ENCODE measurements at places on chromosomes 7 and 10.

- no peak for DNase-seq
These were observed 5.0 kb downstream of the ZYX start for GRCh38 chr7:143385891-143386781.

DNA sequence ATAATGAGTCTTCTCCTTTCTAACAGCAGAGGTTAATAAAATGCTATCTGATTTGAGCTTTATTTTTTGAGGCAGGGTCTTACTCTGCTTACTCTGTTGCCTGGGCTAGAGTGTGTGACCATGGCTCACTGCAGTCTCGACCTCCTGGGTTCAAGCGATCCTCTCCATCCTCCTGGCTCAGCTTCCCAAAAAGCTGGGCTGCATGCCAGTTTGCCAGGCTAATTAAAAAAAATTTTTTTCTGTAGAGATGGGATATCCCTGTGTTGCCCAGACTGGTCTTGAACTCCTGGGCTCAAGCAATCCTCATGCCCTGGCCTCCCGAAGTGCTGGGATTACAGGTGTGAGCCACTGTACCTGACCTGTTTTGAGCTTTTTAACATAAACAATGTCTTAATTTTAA is 56.7 kb downstream of the SCD start:
- no peak for DNase-seq

DNA sequence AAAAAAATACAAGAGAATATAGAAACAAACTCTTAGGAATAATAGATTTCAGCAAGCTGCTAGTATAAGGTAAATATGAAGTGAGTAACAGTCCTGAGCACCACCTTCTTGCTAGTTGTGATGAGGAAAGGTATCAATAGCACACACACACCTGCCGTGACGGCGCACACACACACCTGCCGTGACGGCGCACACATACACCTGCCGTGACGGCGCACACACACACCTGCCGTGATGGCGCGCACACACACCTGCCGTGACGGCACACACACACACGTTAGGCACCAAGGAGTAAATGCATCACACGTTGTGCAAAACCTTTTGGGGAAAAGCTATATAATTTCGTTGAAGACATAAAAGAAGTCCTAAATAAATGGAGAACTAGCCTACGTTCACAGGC is 4.7 kb upstream of the JAKMIP3 start:
- no peak for DNase-seq

GRCh38 chr7:149317986-149318672 is 56.1 kb downstream of the ZNF783 start:
- DNase-seq = no peak

DNA sequence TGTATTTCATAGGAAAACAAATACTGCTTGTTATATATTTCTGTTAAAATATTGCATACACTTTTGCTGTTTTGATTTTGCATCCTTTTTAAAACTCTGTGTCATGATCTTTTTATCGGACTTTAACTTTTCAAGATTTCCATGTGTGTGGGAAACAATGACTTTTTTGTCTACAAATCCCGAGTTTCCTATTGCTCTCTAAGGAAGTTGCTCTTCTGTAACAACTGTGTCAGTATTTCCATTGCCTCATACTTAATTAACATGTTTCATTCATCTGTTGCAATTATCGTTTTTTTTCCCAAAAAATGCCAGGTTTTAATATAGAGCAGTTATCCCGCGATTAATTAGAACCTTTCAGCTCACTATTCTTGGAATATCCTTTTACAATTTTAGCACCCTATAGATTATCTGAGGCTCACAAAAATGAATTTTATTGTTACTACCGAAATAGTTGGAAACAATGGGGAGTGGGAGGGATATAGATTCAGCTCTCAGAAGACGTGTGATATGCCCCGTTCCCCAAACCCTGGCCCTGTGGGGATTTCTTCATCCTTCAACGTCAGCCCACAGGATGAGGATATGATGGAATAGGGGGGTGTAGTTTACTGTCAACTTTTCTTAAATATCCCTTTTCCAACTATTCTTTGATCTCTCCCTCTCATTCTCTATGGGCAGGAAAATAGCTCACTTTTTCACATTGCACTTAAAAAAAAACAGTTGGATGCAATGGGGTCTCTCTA is 297.6 kb upstream of the IGFBP3 start:
- DNase-seq = no peak

DNA sequence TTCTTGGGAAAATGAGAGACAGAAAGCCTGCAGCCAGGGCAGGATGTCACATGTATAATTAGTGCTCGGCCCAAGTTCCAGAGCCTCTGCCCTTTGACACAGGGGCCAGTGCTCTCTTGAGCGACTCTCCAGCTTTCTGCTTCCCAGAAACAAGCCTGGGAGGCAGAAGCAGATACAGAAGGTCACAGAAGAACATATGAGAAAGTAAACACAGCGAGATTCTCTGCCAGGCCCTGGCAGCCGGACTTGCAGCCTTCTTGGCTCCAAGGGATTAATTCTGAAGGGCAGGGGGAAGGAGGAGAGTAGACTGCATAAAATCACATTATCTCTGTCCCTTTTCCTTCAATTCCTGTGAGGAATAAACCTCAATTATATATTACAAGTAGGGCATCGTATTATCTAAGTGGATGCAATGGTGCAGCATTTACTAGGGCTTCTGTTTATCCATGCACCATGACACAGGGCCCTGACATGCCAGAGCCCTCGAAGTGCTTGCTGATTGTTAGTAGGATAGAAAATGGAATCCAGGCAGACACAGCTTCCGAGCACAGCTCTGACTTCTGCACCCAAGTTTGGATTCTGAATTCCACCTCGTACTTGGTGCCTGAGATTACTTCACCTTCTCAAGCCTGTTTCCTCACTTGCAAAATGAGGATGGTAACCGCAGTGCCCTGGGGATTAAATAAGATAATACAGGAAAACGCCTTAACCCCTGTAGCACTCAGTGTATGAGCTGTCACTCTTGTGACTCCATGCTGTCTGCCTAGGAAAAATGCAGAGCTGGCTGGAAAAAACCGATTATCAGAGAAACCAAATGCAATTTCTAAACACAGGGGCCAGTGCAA is 536.5 kb downstream of the TNS3 start:
- no peak for DNase-seq

GRCh38 chr7:95517870-95518269 is 32.1 kb downstream of the ASB4 start:
- no peak for DNase-seq
